Activated CD8-positive, alpha-beta memory T cell treated with anti-CD3 and anti-CD28 coated beads, Interleukin-2, amount 10 ng/mL, durations not matched to agents 7 days and 5 days (primary cell): ENCODE measurements at places on chromosomes 3 and 15. TPM values are rescaled to one million over a fixed set of nuclear protein-coding genes. Genes with fewer than 3 reads are reported as not detected.

DNA sequence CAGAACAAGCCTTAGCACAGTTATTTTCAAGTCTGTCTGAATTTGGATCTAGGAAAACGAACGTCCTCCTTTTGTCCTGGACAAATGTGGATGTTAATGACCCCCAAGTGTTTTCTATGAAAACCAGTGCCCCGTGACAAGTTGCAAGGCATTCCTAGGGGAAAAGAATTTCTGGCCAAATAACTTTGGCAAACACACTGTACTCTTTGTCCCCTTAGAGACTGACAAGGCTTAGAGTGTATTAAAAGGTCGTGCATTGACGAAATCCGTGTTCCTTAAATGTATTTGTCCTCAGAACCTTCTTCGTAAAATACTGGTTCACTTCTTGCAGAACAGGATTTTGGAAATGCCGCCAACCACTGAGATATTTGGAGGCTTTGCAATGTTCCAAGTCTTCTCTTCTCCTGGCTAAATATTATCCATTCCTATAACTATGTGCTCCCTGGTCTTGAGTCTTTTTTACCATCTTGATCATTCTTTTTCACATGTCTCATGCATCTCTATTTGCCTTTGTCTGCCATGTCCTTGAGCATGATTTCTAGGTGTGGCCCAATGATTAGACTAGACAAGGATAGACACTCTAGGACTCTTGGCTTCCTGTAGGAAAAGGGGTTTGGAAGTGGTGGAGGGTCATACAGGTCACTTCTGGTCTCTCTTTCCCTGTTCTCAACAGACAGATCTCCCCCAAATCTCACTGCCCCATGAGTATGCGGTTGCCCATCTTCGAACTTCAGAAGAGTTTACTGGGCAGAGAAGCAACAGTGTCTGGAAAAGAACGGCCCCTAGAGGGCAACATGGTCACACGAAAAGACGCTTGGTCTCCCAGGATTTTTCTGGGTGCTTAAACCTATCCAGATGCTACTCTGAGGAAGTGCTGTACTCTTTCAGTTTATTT is 117.5 kb downstream of the EDEM1 start:
- H3K36me3 ChIP-seq, result no peaks in the 10 kb centered on the region
- H3K4me3 ChIP-seq, result no peak overlapping the region
- no peak overlapping the region for H3K27ac ChIP-seq
- no peaks in the 10 kb centered on the region for H3K4me1 ChIP-seq
- H3K27me3 ChIP-seq, result peaks cover 2% of the 10 kb centered on the region

GRCh38 chr3:49723296-49723627 is 489 bp downstream of the GMPPB start:
- peak overlapping the region; percentile 96 for H3K27ac ChIP-seq
- H3K36me3 ChIP-seq, result peaks cover 6% of the 10 kb centered on the region
- H3K4me3 ChIP-seq, result peak overlapping the region; percentile 93
- DNase-seq, result peak; percentile 84
- H3K27me3 ChIP-seq, result no peaks in the 10 kb centered on the region
- peaks cover 30% of the 10 kb centered on the region for H3K4me1 ChIP-seq

GRCh38 chr3:151918253-151919029 is 45.0 kb downstream of the SUCNR1 start:
- H3K27ac ChIP-seq, result no peak overlapping the region
- no peaks in the 10 kb centered on the region for H3K4me1 ChIP-seq
- no peak overlapping the region for H3K4me3 ChIP-seq
- H3K27me3 ChIP-seq, result peaks cover 9% of the 10 kb centered on the region

DNA sequence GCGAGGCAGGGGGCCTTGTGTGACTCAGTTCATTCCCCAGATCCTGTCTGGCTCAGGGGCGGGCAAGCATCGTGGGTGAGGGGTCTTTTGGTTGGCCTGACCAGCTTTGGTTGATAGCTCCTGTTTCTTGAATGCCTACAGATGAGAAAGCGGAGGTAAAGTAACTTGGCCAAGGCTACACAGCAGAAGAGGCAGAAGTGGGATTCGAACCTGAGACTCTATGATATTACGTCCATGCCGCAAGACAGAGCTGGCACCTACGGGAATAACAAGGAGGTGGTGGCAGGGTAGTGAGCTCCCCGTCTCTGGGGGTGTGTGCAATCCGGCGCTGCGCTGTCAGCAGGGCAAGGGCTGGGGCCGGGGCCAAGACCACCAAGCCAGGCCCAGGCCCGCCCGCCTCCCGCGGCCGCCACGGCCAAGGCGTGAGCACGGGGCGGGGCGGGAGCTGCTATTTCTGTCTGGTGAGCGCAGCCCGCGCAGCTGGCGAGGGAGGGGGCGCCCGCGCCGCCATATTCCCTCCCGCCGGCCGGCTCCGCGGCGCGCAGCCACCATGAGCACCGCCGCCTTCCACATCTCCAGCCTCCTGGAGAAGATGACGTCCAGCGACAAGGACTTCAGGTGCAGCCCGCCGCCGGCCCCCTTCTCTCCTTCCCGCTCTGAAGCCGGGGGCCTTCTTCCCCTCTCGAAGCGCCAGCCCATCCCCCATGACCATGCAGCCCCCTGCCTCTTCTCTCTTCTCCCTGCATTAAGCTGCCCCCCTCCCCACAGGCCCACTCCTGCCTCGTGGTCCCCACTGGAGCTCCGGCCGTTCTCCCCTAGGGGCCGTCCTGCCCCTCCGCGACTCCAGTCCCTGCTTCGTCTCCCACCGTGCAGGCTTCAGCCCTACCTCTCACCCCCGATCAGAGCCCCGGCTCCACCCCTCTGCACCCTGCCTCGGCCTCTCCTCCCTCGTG is at the start of gene CAND2:
TSS of gene CAND2 (plus strand) at position 510 of the 953 bp plus-strand sequence. CDS start at position 551, 41 bp downstream.
- no peaks in the 10 kb centered on the region for H3K36me3 ChIP-seq
- H3K4me1 ChIP-seq, result peaks cover 3% of the 10 kb centered on the region
- peaks cover 29% of the 10 kb centered on the region for H3K27me3 ChIP-seq
- H3K4me3 ChIP-seq, result peak within 1 kb of the TSS; percentile 26
- peak; percentile 38 for DNase-seq

- no peak overlapping the region for H3K27ac ChIP-seq
- H3K4me1 ChIP-seq, result no peaks in the 10 kb centered on the region
- no peaks in the 10 kb centered on the region for H3K27me3 ChIP-seq
- H3K4me3 ChIP-seq, result no peak overlapping the region
Measured at GRCh38 chr3:20462723-20463122, 276.7 kb upstream of the SGO1 start.

DNA sequence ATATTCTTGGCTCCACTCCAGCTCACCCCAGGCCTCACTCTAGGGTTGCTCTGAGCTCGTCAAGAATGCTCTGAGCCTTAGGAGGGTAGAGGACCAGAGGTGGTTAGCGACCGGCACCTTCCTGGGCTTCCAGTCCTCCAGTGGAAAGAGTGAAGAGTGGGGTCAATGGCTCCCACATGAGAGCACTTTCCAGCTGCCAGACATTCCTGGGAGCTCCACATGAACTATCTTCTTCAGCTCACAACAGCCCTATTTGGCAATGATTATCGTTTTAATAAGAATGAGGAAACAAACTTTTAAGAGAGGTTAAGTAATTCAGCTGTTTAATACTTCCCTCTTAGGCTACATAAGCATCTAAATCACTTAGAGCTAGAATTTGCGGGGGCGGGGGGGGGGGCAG is 139.3 kb downstream of the STT3B start:
- no peaks in the 10 kb centered on the region for H3K27me3 ChIP-seq
- no peak overlapping the region for H3K4me3 ChIP-seq
- no peaks in the 10 kb centered on the region for H3K36me3 ChIP-seq
- H3K27ac ChIP-seq, result no peak overlapping the region
- no peak for DNase-seq

GRCh38 chr3:69767571-69767970 is 28.3 kb downstream of the MITF start:
- H3K36me3 ChIP-seq, result no peaks in the 10 kb centered on the region
- no peak overlapping the region for H3K4me3 ChIP-seq
- peaks cover 2% of the 10 kb centered on the region for H3K4me1 ChIP-seq

DNA sequence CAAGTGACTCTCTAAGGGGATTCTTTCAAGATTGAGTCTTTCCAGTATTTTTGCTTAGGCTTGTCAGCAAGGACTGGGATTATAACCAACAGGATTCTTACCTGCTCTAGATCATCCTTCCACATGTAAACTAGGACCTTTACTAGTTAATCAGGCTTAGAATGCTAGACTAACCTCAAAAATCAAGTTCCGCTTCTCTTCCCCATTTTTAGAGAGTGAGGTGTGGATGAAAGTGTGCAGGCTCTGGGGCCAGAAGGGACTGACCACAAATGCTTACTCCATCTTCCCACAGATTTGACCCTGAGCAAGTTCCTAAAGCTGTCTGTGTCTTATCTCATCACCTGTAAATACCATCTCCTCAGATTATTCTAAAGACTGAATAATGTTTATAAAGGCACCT is 89.5 kb upstream of the IL12A start:
- peaks cover 47% of the 10 kb centered on the region for H3K27me3 ChIP-seq
- no peak overlapping the region for H3K4me3 ChIP-seq
- DNase-seq, result no peak
- no peak overlapping the region for H3K27ac ChIP-seq
- H3K4me1 ChIP-seq, result no peaks in the 10 kb centered on the region

- peaks cover 10% of the 10 kb centered on the region for H3K4me1 ChIP-seq
- no peaks in the 10 kb centered on the region for H3K36me3 ChIP-seq
- peak overlapping the region; percentile 53 for H3K4me3 ChIP-seq
- DNase-seq, result peak; percentile 70
Measured at GRCh38 chr15:42056934-42057798, 36.3 kb upstream of the PLA2G4E start.

- peaks cover 15% of the 10 kb centered on the region for H3K27me3 ChIP-seq
- no peaks in the 10 kb centered on the region for H3K36me3 ChIP-seq
- no peak for DNase-seq
- H3K4me1 ChIP-seq, result no peaks in the 10 kb centered on the region
- H3K4me3 ChIP-seq, result no peak overlapping the region
Measured at GRCh38 chr3:14913926-14914778, 33.2 kb upstream of the NR2C2 start.

DNA sequence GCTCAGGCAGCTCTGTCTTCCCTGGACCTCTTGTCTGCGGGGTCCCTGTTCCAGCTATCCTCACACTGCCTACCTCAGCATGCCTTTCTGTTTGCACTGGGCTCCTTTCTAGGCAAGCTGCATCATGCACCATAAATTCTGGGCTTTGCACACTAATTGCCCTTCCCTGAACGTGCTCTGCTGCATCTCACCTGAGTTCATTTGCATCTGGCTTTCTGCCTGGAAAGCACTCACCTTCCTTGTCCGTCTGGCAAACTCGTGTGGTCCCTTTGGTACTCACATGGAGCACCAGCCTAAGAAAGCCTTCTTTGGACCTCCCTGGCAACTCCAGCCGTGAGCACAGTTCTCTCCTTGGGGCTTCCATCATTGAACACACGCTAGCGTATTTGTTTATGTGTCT is 365.6 kb downstream of the SV2B start:
- no peak overlapping the region for H3K27ac ChIP-seq
- no peak for DNase-seq
- H3K36me3 ChIP-seq, result peaks cover 5% of the 10 kb centered on the region
- peaks cover 26% of the 10 kb centered on the region for H3K4me1 ChIP-seq
- no peak overlapping the region for H3K4me3 ChIP-seq

DNA sequence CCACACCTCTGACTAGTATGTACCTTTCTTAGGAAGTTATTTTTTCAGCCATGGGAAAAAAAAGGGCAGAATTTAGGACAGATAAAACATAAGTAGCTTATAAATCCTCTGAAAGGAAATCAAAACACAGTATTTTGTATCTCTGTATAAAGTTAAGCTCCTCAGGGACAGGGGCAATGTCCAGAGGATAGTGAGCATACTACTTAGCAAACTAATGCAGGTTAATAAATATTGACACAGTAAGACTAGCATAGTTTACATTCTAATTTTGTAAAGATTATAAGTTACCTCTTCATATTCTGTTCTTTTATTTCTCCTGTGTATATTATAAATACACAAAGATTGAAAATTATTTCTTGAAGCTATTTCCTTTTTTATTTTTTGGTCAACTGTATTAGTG is 2.1 kb downstream of the UBE3A start:
- no peak for DNase-seq
- no peak overlapping the region for H3K4me3 ChIP-seq
- no peak overlapping the region for H3K27ac ChIP-seq
- H3K27me3 ChIP-seq, result no peaks in the 10 kb centered on the region
- peaks cover 35% of the 10 kb centered on the region for H3K4me1 ChIP-seq

GRCh38 chr3:95002438-95003046 is 939.7 kb downstream of the NSUN3 start:
- no peaks in the 10 kb centered on the region for H3K36me3 ChIP-seq
- no peak overlapping the region for H3K27ac ChIP-seq
- DNase-seq, result no peak
- H3K27me3 ChIP-seq, result no peaks in the 10 kb centered on the region
- no peaks in the 10 kb centered on the region for H3K4me1 ChIP-seq

GRCh38 chr15:65067645-65068402 is at the start of gene RASL12:
RASL12 (minus strand) TSS chr15:65067991; CDS start chr15:65067835, 156 bp downstream.
- H3K27ac ChIP-seq, result no peak within 1 kb of the TSS
- H3K4me3 ChIP-seq, result no peak within 1 kb of the TSS
- H3K36me3 ChIP-seq, result no peaks in the 10 kb centered on the region
- H3K4me1 ChIP-seq, result peaks cover 2% of the 10 kb centered on the region

DNA sequence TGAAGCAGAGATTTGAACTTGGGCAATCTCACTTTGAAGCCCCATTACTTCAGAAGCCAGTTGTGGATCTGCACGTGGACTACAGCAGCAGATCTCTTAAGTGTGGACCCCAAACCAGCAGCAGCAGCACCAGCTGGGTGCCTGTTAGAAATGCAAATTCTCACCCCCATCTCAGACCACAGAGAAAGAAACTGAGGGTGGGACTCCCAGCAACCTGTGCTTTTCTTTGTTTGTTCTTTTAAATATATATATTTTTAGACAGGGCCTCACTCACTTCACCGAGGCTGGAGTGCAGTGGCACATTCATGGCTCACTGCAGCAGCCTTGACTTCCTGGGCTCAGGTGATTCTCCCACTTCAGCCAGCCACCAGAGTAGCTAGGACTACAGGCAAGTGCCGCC is 53.2 kb downstream of the SLTM start:
- no peaks in the 10 kb centered on the region for H3K27me3 ChIP-seq
- H3K27ac ChIP-seq, result no peak overlapping the region
- no peak for DNase-seq
- H3K36me3 ChIP-seq, result peaks cover 70% of the 10 kb centered on the region

DNA sequence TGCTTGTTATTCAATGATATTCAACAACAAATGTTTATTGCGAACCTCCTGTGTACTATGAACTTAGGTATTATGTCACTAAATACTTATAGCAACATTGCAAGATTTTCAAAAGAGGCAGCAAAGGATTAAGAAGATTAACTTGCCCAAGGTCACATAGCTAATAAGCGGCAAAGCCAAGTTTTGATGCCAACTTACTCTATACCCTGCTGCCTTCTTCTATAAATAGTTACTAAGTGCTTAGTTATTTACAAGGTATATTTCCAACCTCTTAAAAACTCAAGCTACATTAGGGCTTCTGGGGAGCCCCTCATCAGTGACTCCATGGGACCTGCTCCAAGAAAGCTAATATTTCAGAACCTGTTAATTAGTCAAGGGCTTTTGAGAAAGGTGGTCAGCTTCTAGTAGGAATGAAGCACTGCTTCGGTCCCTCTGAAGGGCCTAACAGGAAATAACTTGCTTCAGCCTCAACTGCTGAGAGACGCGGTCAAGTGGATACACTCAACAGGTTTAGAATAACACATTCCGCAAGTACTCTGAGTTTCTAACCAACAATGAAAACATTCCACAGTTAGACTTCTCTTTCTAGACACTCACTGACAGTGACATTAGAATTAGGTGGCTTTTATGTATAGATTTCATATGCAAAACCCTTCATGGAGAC is 125.5 kb downstream of the DGKG start:
- no peak overlapping the region for H3K27ac ChIP-seq
- H3K27me3 ChIP-seq, result peaks cover 20% of the 10 kb centered on the region
- no peak overlapping the region for H3K4me3 ChIP-seq
- H3K36me3 ChIP-seq, result no peaks in the 10 kb centered on the region
- no peak for DNase-seq
- peaks cover 8% of the 10 kb centered on the region for H3K4me1 ChIP-seq

ARRDC4 gene
- total RNA-seq, result 0.09 TPM

IL17RC gene
- 0.30 TPM for total RNA-seq

VIPR1 gene
- 1.9 TPM for total RNA-seq

EAF2 gene
- total RNA-seq, result 22.0 TPM

CYFIP1 gene
- total RNA-seq, result 21.2 TPM

CALML4 gene
- total RNA-seq, result 11.1 TPM
